Left ventricle myocardium superior (tissue), 1 donor: ENCODE measurements at places on chromosomes 2 and 18. TPM values are rescaled to one million over a fixed set of nuclear protein-coding genes. Genes with fewer than 3 reads are reported as not detected.

DNA sequence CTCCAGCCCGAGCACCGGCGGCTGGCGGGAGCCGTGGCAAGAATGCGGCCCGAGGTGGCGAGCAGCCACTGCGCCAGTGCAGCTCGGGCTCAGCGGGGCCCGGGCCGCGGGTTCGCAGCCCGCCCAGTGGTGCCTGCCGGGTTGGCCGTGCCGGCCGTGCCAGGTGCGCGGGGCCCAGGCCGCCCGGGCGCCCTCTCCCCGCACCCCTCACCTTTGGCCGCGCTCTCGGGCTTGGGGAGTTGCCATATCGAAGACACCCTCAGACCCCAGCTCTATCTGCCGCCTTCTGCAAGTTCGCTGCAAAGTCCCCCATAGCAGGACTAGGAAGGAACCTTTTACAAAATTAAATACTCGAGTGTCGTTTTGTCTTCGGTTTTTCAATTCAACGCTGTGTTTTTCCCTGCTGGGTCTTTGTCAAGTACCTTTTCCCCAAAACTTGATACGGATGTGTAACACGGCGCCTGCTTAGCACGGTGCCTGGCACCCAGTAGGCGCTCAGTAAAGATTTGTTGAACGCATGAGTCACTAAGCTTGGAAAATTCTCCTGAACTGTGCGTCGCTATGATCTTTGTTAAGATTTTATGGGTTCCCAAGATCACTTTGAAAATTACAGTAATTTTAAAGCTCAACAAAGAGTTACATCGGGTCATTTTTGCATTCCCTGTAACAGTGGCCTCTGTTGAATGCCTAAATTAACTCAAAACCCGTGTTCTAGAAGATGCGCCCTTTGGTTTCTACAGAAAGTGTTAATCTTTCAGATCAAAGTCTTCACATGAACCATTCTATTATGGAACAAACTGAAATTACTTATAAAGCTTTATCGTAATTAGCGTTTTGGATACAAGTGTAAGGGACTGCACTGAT lies 750 bp downstream of the STRADB start:
- DNase-seq: no peak

Gene MYO7B
- total RNA-seq: 0.42 TPM

Gene RGPD4
- 0.10 TPM for total RNA-seq

DNA sequence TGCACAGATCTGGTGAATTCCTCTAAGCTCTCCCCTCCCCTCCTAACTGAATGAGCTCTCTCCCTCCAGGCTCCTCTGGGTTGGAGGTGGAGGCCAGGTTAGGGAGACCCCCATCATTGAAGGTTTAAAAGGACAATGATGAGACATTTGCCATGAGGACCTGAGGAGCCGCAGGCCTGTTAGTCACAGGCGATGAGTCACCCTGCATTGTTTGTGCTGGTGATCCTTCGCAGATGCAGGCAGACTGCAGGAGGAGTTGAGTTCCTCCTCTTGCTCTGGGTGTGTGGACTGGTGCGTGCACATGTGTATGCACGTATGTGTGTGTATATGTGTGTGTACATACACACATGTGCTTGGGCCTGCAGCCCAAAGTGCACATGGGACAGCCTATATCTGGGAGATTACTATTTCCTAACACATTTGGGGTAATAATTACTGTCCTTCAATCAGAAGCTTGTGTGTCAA lies 42.0 kb downstream of the MCFD2 start:
- DNase-seq: peak; percentile 53
